ENCODE measurements at places on chromosomes 12 and 14.
A peak's percentile ranks its signal among the peaks of the same experiment; 100 is the strongest.

- no peak for DNase-seq
These were observed 202.0 kb downstream of the BCAT1 start for GRCh38 chr12:24746864-24747263.

DNA sequence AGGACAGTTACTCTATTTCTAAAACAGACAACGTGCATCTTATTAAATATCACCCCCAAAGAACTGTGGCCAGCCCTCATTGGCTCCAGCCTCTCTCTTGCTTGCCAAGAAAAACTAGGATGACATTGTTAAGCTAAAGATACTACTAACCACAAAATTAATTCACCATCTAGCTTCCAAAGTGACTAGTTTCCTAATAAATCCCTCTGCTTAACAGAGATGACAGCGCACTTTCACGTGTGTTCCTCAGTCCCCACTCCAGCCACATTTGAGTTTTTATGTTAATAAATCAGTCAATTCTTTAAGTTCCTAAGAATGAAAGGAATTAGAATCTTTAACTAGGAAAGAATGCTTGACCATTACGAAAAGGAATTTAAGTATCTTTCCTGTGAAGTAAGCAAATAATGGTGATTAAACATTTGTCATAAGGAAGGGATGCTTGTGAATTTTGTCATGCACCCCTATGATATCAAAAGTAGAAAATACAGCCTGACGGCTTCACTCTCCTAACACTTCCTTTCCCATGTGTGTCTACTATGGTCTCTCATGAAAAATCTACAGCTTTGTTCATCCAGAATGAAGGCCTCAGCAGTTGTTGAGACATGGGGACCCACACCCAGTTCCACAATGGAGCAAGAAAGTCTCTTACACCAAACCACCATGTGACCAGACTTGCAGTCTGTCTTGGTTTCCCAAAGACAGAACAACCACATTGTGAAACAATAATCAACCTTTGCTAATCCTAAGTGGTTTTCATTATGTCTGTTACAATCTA lies 8.1 kb downstream of the CORO1C start:
- DNase-seq: peak; percentile 59

DNA sequence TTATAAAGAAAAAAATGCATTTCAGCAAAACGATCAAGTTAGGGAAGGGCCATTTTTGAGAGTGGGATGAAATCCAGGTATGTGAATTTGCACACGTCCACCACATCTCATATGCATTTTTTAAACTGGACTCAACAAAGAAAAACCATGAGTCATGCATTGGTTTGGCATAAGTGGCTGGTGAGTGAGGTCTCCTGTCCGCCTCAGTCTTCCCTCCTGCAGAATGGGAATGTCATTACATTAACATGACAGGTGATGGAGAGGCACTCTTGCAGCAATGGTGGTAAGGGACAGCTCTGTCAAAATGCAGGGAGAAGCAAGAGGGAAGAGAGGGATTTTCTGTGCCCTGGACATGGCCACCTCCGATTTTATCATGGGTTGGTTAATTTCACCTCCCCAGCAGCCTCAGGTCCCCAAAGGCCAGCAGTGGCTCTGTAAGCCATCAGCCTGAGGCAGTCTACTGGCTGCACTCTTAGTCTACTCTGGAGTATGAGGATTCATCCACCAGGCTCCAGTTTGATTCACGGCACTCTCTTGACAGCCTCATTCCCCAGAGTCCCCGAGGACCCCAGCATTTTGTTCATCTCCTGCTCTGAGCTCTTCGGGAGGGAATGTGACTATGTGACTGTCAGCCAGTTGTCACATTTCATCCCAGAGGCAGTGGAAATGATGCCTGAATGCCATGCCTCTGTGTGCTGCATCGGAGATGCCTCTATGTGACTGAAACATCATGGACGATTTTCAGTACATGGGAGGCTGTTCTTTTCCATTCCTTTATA lies 17.1 kb upstream of the PWP1 start:
- DNase-seq: no peak

- DNase-seq: no peak
These were observed 14.8 kb upstream of the RIC8B start for GRCh38 chr12:106759526-106760183.

DNA sequence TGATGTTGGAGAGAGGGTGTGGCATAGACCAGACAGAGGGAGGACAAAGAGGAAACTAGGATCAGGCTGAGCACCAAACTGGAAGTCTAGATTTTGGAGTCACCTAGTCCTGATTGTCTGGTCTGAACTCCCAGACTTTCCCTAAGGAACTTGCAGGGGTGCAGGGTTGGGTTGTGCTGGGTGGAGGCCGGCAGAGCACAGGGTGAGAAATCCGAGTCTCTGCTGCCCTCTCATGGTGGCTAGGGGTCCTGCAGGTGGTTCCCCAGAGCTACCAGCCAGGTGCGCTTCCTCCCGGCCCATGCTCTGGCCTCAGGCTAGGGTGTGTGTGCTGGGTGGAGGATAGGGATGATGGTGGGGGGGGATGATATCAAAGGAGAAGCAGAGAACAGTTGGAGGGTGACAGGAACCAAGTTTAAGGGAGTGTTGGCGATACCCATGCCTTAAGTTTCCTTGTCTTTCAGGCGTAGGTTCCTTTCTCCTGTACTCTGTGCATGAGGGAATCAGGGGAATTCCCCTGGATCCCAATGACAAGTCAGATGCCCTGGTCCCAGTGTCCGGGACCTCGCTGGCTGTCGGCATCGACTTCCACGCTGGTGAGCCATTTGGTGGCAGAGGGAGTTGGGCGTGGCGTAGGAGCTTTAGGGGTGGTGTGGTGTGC lies 33.5 kb upstream of the NXPH4 start:
- peak; percentile 80 for DNase-seq

All from hematopoietic multipotent progenitor cell treated with erythropoietin and hydrocortisone succinate and interleukin-3 and kit ligand, for 4 days (in vitro differentiated cells).